ENCODE measurements at places on chromosomes 2 and 18.
A peak's percentile ranks its signal among the peaks of the same experiment; 100 is the strongest.

DNA sequence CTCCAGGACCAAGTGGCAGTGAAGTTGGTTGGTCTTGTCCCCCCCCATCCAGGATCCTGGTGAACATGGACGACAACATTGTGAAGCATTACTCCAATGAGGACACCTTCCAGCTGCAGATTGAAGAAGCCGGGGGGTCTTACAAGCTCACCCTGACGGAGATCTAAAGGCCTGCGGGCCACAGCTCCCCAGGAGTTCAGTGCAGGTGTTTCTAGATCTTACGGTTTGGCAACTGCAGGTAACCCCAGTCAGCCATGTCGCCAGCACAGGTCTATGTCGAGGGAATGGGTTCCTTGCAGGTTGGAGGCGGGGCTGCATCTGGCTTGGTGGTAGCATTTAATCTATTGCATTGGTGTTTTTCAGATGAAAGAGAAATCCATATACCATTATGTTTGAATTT, 42.8 kb upstream of the KLF11 start:
- no peak for DNase-seq

DNA sequence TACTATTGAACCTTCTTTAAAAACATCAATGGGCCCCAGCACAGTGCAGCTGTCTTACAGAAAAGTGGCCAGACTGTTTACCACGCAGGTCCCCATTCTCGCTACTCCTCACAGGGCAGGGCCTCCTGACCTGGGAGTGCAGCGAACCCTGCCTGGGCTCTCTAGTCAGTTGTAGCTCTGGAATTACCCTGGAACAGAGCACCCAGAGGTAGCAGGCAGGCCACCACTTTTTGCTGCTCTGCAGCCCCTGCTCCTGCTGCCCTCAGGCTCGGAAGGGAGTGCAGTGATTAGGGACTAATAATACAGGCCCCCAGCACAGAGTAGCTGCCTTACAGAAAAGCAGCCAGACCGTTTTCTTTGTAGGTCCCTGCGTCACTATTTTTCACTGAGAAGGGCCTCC, 1563.0 kb downstream of the SUCLG1 start:
- no peak for DNase-seq

DNA sequence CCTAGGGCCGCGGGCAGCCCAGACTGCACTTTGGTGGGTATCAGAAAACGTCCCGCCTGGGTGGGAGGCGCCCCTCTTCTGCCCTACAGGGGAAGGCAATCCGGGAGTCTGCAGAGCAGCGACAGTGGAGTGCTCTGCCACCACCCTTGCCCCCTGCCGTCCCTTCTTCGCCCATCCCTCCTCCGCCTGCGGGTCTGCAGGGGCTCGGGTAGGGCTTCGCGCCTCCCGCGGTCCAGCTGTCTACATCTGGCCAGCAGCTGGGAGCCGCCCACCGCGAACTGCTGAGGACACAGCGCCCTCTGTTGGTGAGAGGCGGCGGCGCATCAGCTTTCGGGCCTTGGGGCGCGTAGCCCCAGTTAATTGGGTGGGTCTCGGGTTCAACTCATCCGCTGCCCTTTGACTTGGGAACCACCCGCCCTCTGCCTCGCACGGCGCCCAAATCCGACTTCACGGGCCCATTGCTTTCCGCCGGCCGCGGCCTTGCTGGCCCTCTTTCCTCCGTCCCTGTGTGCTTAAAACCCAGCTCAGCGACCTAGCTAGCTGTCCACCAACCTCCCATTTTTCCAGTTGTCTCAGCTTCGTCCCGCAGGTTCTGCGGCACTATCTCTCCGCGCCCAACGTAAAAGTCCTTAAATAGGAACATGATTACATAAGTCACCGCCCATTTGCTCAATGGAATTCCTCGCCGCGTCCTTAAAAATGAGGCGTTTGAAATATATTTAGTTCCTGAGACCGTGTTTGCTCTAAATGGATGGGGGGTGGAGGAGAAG, 17.6 kb downstream of the WNT10A start:
- peak; percentile 64 for DNase-seq

DNA sequence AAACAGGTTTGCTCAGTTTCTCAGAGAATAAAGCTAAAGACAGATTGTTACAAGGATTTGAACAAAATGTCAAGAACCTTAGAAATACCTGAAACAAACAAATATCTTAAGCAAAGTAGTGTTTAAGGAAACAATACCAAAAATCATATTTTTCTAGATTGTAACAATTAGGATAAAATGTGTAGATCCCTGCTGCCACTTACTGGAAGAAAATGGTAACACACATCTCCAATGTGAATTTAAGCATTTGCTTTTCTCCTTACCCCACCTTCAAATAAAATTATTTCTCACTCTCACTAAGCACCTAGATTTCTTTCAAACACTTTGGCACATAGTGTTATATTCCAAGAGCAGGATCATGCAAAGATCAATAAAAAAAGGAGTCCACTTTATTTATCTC, 34.9 kb downstream of the SUCLG1 start:
- peak; percentile 10 for DNase-seq

- no peak for DNase-seq
Observed at GRCh38 chr18:13630716-13631268, 95.6 kb downstream of the FAM210A start.

DNA sequence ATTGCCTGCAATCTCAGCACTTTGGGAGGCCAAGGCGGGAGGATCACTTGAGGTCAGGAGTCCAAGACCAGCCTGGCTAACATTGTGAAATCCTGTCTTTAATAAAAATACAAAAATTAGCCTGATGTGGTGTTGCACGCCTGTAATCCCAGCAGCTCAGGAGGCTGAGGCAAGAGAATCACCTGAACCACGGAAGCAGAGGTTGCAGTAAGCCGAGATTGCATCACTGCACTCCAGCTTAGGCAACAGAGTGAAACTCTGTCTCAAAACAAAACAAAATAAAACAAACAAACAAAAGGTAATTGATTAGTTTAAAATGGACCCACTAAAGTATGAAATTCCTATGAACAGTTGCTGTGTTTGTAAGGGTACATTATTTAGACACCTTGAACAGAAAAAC, 39.8 kb downstream of the CDH7 start:
- DNase-seq, result no peak

- no peak for DNase-seq
Observed at GRCh38 chr18:73446502-73446901, 578.7 kb upstream of the NETO1 start.

DNA sequence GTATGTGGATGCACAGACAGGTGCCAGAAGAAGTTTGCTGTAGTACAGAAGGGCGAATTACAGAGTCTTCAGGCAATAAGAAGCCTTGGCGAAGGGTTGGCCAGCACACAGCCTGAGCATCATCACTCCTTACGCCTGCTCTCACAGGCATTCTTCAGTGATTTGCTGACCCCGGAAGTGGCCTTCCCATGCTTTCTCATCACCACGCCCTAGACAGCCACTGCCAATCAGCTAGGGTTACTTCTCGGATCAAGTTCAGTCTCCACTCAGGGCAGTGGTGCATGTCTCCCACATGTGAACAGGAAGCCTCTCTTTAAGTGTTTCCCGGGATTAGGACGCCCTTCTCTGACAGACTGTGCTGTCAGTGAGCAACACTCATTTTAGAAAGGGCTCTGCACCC, 81.8 kb downstream of the C1QL2 start:
- DNase-seq, result no peak

DNA sequence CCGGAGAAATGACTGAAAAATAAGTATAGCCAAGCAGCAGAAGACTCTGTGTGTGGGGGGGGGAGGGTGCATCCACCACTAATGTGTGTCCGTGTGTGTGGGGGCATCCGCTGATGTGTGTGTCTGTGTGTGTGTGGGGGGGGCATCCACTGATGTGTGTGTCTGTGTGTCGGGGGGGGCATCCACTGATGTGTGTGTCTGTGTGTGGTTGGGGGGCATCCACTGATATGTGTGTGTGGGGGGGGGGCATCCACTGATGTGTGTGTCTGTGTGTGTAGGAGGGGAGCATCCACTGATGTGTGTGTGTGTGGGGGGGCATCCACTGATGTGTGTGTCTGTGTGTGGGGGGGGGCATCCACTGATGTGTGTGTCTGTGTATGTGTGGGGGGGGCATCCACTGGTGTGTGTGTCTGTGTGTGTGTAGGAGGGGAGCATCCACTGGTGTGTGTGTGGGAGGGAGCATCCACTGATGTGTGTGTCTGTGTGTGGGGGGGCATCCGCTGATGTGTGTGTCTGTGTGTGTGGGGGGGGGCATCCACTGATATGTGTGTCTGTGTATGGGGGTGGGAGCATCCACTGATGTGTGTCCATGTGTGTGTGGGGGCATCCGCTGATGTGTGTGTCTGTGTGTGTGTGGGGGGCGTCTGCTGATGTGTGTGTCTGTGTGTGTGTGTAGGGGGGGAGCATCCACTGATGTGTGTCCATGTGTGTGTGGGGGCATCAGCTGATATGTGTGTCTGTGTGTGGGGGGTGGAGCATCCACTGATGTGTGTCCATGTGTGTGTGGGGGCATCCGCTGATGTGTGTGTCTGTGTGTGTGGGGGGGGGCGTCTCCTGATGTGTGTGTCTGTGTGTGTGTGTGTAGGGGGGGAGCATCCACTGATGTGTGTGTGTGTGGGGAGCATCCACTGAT, 125.0 kb downstream of the NFATC1 start:
- no peak for DNase-seq

DNA sequence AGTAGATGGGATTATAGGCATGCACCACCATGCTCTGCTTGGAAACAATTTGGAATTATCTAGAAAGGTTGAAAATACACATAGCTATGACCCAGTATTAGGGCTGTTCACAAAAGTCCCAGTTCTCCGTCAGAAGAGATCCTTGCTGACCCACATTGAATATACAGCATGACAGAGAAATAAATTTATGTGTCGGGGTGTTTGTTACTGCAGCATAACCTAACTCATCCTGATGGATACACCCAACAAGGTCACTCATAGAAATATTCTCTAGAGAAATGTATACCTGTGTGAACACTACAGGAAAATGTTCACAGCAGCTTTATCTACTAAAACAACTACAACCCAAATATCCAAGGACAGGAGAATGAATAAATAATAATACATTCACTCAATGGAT, 9.0 kb downstream of the TBC1D8 start:
- no peak for DNase-seq

DNA sequence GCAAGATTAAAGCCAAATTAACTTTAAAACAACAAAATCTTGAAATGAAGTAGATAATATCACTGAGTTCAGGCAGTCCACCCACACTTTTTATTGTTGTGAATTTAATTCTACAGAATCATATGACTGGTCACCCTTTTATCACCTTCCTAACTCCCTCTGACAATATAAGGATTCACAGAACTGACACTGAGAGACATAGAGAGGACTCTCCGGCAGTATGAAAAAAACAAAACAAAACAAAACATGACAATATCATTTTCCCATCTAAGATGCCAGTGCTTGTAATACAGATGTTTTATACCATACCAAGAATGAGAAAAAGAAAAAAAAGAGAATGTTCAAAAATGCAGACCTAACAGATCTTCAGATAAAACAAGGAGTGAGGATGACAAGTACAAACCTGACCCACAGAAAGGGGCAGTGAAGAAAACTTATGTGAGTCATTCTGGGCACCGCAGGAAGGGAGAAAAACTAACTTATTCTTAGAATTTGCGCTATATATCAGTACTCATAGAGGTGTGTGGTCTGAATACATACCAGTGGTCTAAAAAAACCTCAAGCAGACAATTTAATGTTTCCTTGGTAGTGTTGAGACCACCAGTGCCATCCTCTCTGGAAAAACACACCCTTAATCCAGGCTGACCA, 136.6 kb downstream of the ZAP70 start:
- DNase-seq, result no peak

DNA sequence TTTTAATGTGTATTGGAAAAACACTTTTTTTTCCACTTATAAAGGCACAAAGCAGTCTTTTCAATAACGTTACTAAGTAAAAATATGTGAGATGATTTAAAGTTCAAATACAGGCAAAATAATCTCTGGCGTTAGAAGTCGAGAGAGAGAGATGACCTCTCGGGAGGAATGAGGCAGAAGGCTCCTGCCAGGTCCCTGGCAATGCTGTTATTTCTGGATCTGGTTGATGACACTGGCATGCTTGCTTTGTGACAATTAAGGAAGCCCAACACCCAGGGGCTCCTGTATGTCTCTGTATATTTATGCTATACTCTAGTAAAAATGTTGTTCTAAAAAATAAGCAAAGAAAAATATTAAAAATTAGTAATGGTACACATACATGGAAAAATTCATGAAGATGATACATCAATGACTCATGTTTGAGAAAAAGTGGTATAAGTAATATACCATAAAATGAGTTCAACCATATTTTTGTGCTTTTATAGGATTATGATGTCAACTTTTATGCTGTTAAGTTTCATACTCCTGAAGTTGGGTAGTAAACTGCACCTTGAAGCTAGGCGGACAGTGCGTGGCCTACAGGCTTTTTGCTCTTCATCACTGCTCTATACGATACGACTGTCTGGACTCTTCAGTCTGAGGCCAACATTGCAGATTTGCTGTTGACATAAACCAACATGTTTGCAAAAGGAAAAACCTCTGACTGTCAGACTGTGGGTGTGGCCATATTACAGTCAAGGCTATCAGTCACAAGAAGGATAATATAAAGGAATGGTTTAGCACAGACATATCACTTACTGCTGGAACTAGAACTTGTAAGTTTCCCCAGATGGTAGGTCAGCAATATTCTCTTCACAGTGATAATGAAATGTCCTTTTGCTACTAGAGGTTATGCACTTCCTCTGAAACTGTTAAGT, 19.8 kb downstream of the VPS4B start:
- no peak for DNase-seq

DNA sequence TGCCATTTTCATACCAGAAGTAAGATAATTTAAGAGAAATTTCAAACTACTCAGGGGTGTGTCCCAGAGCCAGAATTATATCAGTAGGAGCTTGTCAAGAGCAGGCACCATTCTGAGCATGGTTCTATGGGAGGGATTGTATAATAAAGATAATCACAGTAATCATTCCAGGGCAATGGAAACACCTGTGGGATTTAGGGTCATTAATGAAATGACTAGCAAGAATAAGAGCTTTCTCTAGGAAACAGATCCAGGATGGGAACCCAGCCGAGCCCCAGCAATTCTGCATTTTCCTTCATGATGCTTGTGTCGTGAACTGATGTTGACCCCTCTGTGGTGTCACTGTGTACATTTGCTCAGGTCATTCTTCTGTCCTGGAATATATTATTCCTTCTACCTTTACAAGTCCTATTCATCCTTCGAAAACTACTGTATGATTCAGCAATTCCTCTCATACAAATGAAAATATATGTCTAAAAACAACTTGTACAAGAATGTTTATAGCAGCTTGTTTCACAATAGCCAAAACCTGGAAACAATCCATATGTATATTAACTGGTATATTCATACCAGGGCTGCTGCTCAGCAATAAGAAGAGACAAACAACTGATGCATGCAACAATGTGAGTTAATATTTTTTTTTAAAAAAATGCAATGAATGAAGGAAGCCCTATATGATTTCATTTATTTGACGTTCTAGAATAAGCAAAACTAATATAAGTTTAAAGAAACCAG, 687.8 kb upstream of the KLHL29 start:
- DNase-seq, result no peak

DNA sequence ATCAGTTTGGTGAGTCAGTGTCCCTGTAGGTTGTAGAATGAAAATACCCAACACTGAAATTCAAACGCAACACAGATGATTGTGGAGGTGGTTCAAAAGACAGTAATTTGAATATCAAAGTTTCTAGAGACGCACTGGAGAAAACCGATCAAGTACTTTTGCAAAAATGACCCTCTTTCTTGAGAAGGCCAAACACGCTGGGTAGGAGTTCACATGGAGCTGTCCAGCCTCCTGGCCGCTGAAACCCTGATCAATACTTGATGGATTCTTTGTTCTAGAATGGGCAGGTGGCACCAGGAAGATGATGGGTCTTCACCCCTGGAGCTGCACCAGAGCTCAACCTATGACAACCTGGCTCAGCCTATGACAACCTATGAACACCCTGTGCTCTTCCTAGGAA, 39.7 kb upstream of the UBE2F start:
- DNase-seq, result no peak

All from RPMI8226 (cell line).